ENCODE measurements at places on chromosomes 6 and 20.

GRCh38 chr20:50652702-50653294, 38.5 kb downstream of the RIPOR3 start:
- DNase-seq, result no peak

DNA sequence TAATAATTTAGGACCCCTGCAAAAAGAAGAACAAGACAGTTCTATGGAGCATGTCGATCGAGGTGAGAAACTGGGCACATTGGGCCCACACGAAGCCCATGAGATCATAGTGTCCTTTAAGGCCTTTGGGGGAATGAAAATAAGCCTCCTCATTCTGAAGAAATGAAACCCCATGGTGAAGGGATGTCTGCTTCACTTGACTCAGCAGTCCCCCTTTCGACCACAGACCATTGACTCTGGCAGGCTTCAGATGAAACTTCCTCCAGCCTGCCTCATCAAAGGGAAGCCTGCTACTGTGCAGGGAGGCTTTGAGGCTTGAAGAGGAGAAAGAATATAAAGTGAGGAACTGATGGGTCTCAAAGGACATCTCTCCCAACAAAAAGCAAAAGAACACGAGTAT, 144.2 kb upstream of the FBXL4 start:
- DNase-seq, result no peak

DNA sequence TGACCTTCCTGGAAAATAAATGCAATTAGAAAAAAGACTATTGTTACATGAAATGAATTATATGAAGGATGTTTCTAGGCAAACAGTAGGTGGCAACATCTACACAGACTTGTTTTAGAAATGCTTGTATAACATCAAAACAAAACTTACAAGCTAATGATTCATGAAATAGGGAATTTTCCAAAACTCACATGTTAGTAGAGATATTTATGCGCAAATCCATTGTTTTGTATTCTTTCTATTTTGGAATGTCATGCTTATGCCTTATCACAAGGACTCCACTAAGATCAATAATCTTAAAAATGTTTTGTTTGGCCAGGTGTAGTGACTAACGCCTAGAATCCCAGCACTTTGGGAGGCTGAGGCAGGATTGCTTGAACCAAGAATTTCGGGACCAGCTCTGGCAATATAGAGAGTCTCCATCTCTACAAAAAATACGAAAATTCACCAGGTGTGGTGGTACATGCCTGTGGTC, 32.3 kb upstream of the LGSN start:
- no peak for DNase-seq

DNA sequence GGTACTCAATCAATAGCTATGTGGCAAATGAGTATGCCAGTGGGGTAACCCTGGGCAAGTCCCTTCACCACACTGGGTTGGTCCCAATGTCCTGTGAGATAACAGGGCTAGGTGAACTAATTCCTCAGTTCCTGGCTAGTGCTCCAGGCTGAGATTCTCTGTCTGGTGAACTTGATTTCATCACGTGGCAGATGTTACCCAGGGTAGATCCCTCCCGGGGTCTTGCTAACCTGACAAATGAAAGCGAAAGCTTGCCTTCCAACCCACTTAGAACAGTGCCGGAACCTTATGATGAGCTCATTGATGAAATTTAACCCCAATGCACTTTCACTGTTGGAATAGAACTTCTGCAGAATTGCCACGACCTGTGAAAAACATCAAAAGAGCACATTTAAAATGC, 6.6 kb upstream of the ANKRD60 start:
- DNase-seq, result no peak

- no peak for DNase-seq
Measured at GRCh38 chr20:25054995-25055629, 2.8 kb downstream of the ACSS1 start.

GRCh38 chr20:9441948-9442347, 72.4 kb upstream of the LAMP5 start:
- DNase-seq, result no peak

- no peak for DNase-seq
Measured at GRCh38 chr6:11700118-11700718, 78.4 kb downstream of the ADTRP start.

- no peak for DNase-seq
Measured at GRCh38 chr20:50632236-50632635, 59.1 kb downstream of the RIPOR3 start.

DNA sequence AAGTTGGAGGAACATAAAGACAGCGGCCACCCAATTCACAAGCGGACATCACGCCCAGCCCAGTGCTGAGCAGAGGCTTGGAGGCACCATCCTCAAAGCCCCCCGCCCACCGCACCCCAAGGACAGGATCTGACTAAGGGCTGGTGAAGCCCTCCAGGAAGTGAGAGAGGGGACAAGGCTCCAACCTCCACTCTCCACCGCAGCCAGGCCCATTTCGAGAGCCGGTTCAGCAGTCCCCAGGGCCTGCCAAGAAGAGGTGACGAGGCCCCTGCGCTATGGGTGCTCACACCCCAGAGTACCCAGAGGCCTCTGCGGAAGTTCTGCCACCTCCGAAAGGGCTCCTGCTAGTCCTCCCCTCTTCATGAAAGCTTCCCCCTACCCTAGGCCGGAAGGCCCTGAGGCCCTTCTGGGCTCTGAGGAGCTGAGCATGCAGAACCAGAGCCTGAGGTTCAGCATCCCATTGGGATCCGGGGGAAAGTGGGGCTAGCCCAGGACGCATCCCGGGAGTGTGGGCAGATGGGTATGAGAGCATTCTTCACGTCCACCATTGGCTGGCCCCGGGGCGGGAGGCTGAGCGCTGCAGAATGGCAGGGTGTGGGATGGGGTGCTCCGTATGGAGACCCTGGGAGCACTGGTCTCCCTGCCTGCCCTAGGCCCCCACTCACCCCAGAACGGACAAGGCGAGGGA, 2.5 kb downstream of the GRM4 start:
- DNase-seq, result no peak

GRCh38 chr20:21548390-21549035, 34.6 kb upstream of the NKX2-2 start:
- no peak for DNase-seq

DNA sequence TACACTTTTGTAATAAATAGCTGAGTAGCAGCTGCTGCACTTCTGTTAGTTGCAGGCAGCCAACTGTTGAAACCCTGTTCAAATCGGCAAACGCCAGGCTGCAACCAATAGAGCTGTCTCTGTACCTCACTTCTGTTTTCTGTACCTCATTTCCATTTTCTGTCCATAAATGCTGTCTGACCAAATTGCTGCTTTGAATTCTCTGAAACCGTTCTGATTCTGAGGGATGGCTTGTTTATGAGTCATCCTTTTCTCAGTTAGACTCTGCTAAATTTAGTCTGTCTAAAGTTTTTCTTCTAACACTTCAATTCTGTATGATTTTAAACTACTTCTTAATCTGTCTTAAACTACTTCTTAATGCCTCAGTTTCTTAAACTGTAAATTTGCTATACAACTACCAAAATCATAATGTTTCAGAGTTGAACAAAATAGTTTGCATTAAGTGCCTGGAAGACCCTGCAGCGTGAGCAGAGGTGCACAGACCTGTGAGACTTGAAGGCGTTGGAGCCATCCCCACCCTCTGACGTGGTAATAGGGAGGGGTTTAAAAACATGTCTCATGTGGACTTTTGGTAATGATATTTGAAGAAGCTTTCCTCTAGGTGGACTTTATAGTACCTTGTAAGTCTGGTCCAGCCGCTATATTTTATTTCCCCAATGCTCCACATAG, 9.6 kb downstream of the BTNL2 start:
- no peak for DNase-seq

DNA sequence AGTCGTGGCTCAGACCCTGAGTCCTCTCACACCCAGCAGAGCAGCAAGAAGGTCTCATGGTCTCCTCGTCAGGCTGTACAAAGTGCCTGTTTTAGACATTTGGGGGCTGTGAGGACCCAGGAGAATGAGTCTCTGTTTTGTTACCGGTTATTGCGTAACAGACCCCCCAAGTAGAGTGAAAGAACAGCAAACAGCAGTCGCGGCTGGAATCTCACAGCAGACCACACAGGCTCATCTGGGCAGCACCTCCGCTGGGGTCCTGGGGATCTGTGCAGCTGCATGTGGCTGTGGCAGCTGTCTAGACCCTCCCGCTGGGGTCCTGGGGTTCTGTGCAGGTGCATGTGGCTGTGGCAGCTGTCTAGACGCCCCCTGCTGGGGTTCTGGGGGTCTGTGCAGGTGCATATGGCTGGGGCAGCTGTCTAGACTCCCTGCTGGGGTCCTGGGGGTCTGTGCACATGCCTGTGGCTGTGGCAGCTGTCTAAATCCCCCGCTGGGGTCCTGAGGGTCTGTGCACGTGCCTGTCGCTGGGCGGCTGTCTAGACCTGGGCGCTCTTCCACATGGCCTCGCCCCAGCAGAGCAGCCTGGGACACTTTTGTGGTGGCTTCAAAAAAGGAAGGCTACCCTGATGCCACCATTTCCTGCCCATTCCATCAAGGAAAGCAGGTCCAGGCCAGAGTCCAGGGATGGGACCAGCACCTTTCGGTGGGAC, 24.7 kb downstream of the ENTPD6 start:
- no peak for DNase-seq

DNA sequence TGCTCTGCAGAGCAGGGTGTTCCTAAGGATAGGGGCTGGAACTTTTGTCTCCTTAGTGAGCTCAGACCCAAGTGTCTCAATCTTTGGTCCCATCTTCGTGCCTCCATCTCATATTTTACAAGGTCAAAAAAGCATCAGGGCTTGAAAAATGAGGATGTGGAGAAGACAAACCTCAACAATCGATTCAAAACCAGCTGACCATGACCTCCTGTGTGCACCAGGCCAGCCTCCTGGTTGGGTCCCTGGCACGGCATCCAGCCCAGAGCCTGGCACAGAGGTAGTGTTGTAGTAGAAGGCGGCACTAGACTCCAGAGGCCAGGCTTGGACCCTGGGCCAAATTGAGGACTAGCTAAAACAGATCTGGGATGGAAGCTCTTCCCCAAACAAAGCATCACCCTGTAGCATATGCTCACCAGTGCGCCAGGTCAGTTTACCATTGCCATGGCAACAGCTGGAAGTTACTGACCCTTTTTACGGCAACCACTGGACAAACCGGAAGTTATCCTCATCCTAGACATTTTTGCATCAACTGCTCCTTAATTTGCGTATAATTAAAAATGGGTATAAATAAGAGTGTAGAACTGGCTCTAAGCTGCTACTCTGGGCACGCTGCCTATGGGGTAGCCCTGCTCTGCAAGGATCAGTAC, 69.3 kb upstream of the BLCAP start:
- DNase-seq, result no peak

DNA sequence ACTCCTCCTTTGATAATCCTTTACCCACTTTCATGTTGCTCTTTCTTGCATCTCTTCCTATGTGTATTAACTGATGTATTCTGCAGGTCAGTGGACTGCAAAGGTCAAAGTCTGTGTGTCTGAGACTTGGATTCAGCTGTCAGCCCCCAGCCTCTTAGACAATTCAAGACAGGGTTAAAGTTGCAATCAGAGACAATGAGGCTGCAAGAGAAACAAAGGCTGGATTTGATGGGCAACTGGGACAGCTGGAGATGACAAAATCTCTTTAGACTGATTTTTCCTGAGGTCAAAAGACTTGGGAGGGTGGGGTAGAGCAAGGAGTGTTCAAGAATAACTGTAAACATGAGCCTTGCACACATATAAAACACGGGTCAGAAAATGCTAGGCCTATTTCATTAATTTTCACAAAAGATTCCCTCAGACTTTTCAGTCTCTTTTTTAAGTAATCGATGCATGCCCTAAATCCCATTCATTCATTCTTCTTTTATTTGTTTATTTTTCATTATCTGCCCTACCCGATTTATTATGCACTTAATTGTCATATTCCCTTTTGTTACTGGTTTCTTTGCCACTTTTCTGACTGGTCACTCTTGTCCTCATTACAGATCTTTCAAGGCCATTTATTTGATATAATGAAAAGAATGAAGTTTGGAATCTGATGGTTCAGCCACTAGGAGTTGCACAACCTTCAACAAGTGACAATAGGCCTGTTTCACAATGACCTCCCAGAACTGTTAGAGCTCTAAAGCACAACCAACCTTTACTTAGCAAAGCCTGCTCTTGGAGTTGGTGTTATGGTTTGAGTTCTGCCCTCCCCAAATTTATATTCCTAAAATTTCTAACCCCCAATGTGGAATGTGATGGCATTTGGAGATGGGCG, 33.8 kb upstream of the AKAP12 start:
- DNase-seq, result no peak

DNA sequence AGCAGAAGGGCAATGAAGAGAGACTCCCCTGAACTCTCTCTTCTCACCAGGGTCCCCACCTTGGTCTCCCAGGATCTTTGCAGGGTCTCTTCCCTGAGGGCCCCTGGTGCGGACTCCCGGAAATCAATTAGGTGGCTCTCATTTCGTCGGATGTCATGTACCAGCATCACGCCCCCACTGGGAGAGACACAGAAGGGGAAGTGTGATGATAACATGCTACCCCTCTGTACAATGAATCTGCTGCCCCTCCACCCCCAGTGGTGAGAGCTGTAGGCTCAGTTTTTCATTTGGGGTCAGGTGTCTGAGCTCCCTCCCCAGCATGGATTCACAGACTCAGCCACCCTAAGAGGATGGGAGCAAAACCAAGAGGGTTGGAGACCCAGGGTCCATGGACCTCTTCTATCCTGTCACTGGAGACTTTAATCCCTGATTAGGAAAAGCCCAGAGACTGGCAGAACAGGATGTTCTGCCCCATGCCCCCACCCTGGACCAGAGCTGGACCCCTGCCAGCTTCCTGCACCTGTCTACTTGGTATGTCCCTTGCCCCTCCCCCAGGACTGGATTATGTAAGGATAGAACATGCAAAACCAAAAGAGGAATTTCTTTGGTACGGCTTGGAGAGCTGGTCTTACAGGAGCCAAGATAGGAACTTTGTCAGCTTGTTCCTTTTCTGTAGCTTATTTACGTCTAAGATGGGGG, 11.1 kb downstream of the GGT7 start:
- DNase-seq, result no peak

DNA sequence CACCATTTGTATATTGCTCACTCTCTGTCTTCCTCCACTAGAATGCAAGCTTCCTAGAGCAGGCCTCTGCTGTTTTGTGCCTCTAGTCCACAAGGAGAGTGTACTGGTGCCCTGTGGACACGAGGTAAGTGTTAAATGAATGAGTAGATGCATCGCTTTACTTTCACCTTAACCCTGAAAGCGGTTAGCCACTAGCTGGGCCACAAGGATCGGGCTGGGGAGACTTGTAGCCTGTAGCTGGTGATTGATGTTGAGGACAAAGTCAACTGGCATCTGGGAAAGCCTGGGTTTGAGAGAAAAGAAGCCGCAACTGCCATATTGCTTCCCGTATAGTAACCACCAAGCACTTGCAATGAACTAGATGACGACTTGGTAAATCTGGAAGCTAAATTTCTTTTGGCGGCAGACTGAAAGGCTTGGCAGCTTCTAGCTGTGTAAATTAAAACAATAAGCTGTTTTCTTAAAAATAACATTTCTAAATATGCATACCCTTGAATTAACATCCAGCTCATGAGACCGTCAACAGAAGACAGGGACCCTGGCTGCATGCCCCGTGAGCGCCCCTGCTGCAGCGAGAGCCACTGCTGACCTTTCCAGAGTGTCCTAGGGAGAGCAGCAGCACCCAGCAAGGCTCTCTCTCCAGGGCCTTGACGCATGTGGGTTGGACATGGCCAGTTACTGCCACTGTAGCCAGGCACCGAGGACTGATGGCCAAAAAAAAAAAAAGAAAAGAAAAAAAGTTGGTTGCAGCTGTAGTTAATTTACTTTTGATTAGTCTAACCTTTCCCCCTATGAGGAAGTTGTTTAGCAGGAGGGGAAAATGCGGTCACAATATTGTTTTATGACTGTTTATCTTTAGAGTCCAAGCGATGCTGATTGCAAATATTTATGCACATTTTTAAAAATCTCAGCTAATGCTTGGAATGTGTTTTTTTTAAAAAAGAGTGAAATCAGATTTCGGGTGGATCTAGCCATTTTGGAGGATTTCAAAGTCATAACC, 315.1 kb downstream of the TFAP2C start:
- DNase-seq, result no peak

Measured in H54 (cell line).